ENCODE measurements at places on chromosomes 2 and 18. TPM values are rescaled to one million over a fixed set of nuclear protein-coding genes. Genes with fewer than 3 reads are reported as not detected.

Gene KCNG2
- 0.25 TPM for total RNA-seq

Gene LYG1
- total RNA-seq = 0.74 TPM

Gene CRACDL
- 1.2 TPM for total RNA-seq

Gene HOXD1
- total RNA-seq = not detected

Gene UGT1A8
- not detected for total RNA-seq

Gene CTIF
- total RNA-seq = 59.0 TPM

Gene CAPN14
- total RNA-seq = 0.98 TPM

Gene EMILIN1
- 3.7 TPM for total RNA-seq
